ENCODE measurements at places on chromosomes 1 and 21.

DNA sequence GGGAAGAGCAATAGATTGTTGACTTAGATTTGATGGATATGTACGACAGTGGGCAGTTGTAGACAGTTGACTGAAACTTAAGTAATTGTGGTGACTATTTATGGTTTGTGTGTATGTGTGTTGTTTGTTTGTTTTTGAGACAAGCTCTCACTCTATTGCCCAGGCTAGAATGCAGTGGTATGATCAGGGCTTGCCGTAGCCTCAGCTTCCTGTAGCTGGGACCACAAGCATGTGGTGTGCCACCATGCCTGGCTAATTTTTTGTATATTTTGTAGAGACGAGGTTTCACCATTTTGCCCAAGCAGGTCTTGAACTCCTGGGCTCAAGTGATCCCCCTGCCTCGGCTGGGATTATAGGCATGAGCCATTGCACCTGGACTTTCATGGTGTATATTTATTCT, 9.8 kb downstream of the SDHC start:
- no peak for DNase-seq

DNA sequence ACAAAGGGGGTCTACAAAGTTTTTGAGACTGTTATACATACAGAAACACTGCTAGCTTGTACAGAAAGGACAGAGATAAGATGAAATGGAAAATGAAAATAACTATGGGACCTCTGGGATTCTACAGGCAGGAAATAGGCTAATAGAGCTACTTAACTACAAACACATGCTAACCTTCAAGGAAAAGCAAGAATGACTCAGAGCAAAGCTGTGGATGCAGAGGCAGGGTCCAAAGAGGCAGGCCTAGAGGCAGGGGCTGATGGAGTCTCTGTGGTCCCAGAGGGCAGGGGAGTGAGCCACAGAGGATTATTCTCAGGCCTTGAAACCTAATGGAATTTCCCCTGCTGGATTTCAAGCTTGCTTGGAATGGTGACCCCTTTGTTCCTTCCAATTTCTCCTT, 18.7 kb upstream of the GOLT1A start:
- no peak for DNase-seq

GRCh38 chr1:113879739-113880038, 7.7 kb downstream of the BCL2L15 start:
- DNase-seq = no peak

GRCh38 chr1:22296701-22297591, 154.0 kb upstream of the WNT4 start:
- DNase-seq = no peak

GRCh38 chr1:94716965-94717364, 103.2 kb upstream of the SLC44A3 start:
- no peak for DNase-seq

DNA sequence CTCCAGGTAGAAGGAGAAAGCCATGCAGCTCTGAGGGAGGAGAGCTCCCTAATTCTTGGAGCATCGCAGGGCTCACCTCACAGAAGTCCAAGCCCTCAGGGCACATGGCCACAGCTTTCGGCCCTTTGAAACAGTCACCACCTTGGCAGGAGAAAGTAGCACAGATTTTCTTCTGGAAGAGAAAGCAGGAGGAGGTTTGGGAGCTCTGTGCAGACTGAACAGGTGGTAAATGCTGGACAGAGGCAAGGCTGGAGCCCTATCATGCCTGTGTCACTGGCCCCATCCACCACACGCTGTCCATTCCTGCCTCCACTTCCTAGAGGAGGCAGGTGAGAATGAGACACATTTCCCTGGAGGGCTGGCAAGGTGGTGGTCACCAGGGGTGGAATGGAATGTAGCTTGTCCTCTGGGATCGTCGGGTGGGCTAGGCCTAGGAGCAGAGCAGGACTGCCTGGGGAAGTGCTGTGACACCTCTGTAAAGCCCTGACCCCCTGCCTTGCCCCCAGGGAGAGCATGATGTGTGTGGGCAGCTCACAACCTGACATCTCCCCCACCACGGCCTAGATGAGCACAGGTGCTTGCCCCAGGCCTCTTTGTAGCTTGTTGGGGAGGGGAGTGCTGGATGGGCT, 2.8 kb upstream of the INPP5B start:
- no peak for DNase-seq

- no peak for DNase-seq
Measured at GRCh38 chr1:18300376-18300775, 180.4 kb upstream of the KLHDC7A start.

DNA sequence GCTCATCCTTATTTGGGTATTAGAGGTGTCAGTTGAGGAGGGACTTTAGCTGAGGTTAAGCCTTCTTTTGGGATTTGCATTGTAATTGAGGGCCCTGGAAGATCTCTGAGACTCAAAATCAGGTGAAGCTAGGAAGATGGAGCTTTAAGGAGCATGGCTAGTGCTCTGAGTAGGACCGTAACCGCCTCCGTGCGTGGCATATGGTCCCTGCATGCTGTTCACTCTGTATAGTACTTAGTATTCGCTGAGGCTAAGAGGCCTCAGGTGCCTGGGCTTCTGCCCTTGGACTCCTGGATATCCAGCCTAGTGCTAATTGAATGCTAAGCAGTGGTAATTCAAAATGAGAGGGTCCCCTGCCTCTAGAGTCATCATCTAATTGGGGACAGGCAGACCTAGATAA, 22.5 kb downstream of the NSUN4 start:
- DNase-seq = no peak

Data from germinal center (tissue), 1 donor.